Glomerular endothelial cell (primary cell): ENCODE measurements at places on chromosomes 4 and X. TPM values are rescaled to one million over a fixed set of nuclear protein-coding genes. Genes with fewer than 3 reads are reported as not detected.

GRCh38 chr4:86481440-86481839 lies 112.7 kb upstream of the PTPN13 start:
- no peak for DNase-seq

GRCh38 chrX:15860921-15861320 lies 6.3 kb upstream of the AP1S2 start:
- DNase-seq, result no peak

GRCh38 chrX:29530501-29530900 lies 684.9 kb upstream of the MAGEB2 start:
- DNase-seq, result no peak

DNA sequence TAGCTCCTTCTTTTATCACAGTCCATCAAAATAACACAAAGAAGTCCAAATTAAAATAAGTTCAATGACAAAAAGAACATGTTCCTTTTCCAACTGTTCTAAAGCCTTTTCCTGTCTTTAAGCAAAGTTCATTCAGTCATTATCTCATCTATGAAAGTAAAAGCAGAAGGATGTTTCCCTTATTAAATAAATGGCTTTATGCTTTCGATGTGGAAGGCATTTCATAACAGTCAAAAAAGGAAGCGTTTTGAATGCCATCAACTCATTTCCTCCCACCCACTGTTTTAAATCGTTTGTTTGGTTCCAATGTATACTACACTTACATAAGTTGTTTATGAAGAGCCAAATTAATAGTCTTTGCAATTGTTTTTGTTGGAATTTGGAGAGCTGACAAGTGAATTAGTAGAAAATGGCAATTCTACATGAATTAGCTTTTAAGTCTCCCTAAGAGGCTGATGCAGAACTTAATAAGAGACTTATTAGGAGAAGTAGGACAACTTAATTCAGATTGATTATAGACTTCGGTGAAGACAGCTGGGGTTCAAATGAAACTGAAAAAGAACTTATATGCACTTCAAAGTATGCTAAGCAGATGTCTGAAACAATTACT lies 392.6 kb upstream of the FTHL17 start:
- DNase-seq, result no peak

The PDGFRA gene
- 1.1 and 3.2 TPM in 2 replicates for total RNA-seq
